Fibroblast of gingiva (primary cell): ENCODE measurements at places on chromosomes 16 and 17.

GRCh38 chr16:3642397-3643094 is 11.9 kb upstream of the DNASE1 start:
- no peak for DNase-seq

GRCh38 chr16:50183316-50183715 is 30.2 kb downstream of the TENT4B start:
- peak; percentile 15 for DNase-seq

DNA sequence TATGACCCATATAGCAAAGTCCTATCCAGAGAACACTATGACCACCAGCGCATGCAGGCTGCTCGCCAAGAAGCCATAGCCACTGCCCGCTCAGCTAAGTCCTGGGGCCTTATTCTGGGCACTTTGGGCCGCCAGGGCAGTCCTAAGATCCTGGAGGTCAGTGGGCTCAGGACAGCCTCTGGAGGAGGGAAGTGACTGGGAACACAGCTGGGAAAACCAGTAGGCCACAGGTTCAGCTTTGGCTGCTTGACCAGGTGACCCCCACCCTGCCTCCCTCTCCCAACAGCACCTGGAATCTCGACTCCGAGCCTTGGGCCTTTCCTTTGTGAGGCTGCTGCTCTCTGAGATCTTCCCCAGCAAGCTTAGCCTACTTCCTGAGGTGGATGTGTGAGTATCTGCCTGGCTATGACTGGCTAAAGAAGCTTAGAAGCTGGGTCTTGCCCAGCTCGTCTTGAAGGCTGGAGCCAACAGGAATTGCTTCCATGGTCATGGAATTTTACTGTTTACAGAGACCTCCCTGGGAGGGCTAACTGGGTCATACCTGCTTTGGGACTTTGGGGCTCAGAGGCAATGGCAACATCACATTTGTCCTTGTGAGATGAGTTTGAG is 1.5 kb upstream of the OVCA2 start:
- DNase-seq = no peak

DNA sequence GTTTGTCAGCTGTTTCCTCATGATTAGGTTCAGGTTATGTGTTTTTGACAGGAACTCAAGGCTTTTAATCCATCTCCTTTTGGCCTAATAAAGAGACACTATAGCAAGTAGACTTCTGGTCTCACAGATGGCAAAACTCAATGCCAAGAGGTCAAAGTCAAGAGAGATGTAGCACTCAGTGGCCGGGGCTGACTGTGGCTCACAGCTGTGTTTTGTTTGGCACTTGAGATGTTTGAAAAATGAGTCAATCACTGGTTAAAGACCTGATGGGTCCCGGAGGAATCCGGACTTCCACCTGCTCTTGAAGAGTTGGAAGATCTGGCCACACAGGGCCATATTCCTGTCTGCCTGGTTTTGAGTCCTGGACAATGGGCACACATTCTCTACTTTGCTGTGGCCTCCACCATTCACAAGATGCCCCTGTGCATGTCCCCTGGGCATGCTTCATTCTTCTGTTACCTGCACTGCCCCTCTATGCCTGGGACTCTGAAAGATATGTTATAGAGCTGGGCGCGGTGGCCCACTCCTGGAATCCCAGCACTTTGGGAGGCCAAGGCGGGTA is 210.3 kb downstream of the SNX29 start:
- DNase-seq = no peak

GRCh38 chr17:75331671-75332070 is 42.4 kb upstream of the SLC25A19 start:
- no peak for DNase-seq

GRCh38 chr16:11734653-11735043 is 8.0 kb downstream of the TXNDC11 start:
- DNase-seq = no peak

DNA sequence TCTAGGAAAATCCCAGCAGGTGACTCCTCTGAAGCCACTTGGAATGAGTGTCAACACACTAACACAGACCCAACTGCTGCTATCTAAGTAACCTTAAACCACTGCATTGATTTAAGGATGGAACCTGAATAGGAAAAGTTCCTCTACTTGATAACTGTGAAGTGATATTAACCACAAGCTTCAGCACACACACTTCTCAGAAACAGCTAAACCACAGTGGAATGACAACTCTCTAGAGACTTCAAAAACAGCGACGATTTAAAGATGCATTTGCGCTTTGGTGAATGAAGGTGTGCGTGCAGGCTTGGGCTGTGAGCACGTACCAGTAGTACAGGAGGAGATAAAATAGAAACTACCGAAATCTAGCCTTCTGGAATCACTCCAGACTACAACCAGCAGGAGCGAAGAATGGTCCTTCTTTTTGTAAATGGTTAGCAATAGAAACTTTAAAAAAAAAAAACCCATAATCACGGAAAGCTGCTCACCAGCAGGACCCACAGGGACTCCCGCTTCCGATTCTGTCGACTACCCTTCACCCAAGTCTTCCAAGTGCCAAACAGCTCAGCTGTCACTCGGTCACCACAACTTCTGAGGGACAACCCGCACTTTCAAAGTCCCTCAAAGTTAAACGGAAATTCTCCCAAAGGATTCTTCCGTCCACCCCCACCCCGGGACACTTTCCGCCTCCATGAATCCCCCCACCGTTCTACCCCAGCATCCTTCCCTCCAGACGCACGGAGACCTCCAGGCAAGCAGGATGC is 137.7 kb upstream of the CORO6 start:
- DNase-seq = peak; percentile 15

DNA sequence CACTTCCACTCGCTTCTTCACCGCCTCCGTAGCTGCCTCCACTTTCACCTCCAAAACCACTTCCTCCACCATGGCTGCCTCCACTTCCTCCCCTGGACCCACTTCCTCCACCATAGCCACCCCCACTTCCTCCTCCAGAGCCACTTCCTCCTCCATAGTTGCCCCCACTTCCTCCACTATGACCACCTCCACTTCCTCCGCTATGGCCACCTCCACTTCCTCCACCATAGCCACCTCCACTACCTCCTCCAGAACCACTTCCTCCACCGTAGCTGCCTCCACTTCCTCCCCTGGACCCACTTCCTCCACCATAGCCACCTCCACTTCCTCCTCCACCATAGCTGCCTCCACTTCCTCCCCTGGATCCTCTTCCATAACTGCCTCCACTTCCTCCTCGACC is 4.5 kb downstream of the KRT9 start:
- DNase-seq = no peak

DNA sequence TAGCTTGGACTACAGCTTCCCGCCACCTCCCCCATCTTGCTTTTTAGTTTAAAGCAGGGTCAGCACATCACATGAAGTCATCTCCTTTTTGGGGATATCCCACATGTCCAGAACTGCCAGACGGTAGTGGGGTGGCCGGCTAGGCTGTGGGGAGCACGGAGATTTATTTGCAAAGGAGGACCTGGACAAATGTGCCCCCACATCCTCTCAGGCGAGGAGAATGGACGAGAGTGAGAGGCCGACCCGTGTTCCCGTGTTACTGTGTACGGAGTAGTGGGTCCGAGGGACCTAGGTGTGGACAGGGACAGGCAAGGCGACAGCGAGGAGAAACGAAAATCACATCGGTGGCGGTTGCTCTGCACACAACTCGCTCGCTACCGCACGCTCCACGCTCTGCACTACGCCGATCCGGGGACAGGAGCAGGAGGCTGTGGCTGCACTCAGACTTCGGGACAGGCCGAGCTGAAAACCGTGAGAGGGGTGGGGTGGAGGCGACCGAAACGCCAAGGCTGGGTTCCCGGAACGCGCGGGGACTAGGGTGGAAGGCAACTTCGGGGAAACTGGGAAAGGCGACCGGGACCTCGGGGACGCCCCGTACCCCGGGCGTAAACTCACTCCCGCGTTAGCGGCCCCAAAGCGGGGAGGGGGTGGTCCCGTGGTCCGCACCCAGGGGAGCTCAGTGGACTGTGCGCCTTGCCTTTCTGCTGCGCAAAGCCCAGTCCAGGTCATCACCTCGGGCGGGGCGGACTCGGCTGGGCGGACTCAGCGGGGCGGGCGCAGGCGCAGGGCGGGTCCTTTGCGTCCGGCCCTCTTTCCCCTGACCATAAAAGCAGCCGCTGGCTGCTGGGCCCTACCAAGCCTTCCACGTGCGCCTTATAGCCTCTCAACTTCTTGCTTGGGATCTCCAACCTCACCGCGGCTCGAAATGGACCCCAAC is at the start of gene MT1A:
TSS of gene MT1A (plus strand) at position 853 of the 937 bp plus-strand sequence. CDS start at position 926, 73 bp downstream.
- DNase-seq = peak; percentile 62

DNA sequence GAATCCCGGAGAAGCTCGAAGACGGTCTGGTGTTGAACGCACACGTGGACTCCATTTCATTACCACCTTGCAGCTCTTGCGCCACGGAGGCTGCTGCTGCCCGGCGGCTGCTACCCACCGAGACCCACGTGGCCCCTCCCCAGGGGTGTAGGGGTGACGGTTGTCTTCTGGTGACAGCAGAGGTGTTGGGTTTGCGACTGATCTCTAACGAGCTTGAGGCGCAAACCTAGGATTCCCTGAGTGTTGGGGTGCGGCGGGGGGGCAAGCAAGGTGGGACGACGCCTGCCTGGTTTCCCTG is 1.7 kb upstream of the CBX4 start:
- DNase-seq = no peak

GRCh38 chr17:32136856-32137255 is 5.4 kb upstream of the RHOT1 start:
- no peak for DNase-seq

DNA sequence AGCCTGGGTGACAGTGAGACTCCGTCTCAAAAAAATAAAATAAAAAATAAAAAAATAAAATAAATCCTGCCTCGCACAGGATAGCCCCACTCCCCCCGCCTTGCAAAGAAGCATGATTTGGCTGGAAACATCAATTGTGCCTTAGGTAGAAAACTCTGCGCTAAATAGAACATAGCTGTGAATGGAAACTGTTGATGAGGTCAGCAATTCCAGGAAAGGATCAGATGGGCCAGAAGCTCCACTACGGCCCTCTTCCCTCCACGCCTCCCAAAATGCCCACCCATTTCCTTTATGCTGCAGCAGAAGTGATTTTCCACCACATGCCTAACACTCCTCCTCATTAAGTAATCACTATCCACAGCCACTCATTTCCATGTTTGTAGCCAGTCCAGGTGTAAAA is 473.4 kb downstream of the XYLT1 start:
- DNase-seq = no peak

- no peak for DNase-seq
Measured at GRCh38 chr17:57502811-57503241, 242.3 kb downstream of the CCDC182 start.

DNA sequence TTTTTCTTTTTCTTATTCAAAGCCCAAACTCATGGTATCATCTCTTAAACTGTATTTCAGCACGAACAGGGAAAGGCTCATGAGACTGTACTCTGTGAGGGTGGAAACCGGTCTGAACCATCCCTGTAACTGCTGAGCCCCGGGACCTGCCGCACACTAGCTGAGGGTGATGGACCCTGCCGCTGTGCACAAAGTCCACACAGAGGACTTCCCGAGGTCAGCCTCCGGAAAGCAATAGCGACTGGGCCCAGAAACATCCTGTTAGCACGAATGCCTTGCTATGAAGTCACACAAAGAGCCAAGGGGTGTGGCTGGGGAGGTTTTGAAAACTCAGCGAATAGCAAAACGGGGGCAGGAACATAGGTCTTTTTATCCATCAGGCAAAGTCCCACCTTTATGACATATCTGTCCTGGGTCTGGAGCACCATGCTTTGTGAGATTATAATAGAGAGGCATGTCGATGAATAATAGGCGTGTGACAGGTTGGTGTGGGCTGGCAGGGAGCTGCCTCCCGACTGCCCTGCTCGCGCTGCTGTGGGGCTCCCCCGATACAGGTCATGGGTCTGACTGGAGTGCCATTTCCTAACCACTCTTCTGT is 33.4 kb downstream of the CDK5R1 start:
- no peak for DNase-seq

DNA sequence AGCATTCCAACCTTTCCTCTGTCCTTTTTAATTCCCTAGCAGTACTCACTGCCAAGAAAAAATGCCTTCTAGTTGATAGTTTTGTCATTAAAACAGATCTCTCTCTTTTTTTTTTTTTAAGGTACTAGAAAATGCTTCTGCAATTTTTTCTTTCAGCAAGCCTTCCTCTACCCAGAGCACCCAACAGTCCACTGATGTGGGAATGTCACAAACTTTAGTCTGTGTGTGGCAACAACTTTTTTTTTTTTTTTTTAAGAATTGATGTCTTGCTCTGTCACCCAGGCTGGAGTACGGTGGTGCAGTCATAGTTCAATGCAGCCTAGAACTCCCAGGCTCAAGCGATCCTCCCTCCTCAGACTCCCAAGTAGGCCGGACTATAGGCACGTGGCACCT is 34.7 kb downstream of the CDRT15 start:
- DNase-seq = no peak

DNA sequence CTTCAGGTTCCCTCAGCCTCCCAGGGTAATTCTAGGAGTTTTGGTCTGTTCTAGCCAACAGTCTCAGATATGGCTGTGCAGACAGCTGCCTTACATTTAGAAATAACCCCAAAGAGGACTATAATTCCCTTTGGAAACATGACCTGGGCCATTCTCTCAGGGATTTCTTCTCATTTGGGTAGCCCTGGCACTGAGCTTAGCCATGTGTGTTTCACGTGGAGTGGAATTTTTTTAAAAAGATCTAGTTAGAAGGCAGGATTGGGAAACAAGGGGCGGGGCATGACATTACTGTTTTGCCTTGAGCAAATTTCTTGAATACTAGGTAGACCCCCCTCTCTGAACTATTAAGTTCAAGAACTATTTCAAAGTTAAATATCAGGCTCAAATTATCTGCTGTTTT is 29.6 kb upstream of the MRC2 start:
- DNase-seq = peak; percentile 91

DNA sequence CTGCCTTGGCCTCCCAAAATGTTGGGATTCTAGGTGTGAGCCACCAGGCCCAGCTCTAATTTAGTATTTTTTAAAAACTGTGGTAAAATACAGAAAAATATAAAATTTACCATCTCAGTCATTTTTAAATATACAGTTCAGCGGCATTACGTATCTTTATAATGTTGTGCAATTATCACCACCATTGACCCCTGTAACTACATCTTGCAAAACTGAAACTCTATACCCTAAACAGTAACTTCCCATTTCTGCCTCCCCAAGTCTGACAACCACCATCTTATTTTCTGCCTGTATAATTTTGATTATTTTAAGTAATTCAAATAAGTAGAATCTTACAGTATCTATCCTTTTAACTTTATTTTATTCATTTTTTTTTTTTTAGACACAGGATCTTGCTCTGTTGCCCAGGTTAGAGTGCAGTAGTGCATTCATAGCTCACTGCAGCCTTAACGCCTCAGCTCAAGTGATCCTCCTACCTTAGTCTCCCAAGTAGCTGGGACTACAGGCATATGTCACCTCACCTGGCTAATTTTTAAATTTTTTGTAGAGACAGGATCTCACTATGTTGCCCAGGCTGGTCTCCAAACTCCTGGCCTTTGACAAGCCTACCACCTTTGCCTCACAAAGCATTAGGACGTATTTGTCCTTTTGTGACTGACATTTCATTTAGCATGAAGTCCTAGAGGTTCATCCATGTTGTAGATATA is 10.9 kb upstream of the GGA2 start:
- no peak for DNase-seq

- DNase-seq = no peak
Measured at GRCh38 chr17:52546493-52546892, 388.0 kb upstream of the CA10 start.

DNA sequence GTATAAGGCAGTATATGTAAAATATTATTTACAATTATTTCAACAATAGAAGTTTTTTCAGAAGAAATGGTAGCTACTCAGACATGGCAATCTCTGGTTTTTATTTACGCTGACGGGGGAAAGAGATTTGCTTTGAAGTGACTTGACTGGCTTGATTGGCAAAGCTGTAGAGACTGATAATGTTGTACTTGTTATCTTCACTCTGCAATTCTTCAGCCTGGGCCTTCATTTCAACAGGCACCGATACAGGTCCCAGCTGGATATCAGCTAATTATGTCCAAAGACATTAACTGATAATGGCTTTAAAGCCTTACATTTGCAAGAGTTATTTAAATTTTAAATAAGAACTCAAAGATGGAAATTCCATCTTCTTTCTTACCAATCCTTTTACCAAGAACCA is 151.4 kb upstream of the HS3ST3A1 start:
- DNase-seq = no peak
